Activated CD4-positive, alpha-beta T cell treated with anti-CD3 and anti-CD28 coated beads for 36 hours (primary cell): ENCODE measurements at places on chromosomes 1 and 21. TPM values are rescaled to one million over a fixed set of nuclear protein-coding genes. Genes with fewer than 3 reads are reported as not detected.
A peak's percentile ranks its signal among the peaks of the same experiment; 100 is the strongest.

The HJV gene
- total RNA-seq: not detected

The RHEX gene
- total RNA-seq: not detected

The MX1 gene
- total RNA-seq: 162 TPM

The DPH5 gene
- total RNA-seq: 59.6 TPM

The BRDT gene
- total RNA-seq: not detected

The LAD1 gene
- not detected for total RNA-seq

- no peaks in the 10 kb centered on the region for H3K4me1 ChIP-seq
- no peak for DNase-seq
- no peak overlapping the region for H3K4me3 ChIP-seq
- no peak overlapping the region for H3K27ac ChIP-seq
Measured at GRCh38 chr1:47742890-47743760, 254.1 kb downstream of the TRABD2B start.

- H3K4me3 ChIP-seq: no peak overlapping the region
- no peak overlapping the region for H3K27ac ChIP-seq
- no peaks in the 10 kb centered on the region for H3K27me3 ChIP-seq
- H3K36me3 ChIP-seq: peaks cover 21% of the 10 kb centered on the region
Measured at GRCh38 chr1:174174461-174175329, 15.4 kb downstream of the RABGAP1L start.

- H3K36me3 ChIP-seq: peaks cover 2% of the 10 kb centered on the region
- DNase-seq: no peak
- H3K27ac ChIP-seq: no peak overlapping the region
- H3K27me3 ChIP-seq: no peaks in the 10 kb centered on the region
- H3K4me1 ChIP-seq: peaks cover 43% of the 10 kb centered on the region
Measured at GRCh38 chr1:107875689-107876088, 89.3 kb downstream of the VAV3 start.

DNA sequence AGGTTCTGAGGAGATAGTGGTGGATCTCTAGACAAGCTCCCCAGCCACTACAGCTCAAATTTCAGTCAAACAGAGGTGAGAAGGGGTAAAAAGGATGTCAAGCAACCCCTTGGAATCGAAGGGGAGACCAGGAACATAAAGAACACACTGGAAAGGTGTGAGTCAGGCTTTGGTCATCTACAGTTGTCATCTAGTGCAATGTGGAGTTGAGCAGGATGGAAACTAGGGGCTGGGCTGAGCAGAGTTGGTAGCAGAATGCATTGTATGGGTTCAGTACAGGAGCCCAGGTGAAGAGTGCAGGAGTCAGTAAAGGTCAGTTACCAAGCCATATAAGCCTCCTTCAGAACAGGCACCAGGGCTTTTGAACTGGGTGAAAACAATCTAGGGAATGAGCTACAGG is 52.7 kb upstream of the VAV3 start:
- peaks cover 7% of the 10 kb centered on the region for H3K4me1 ChIP-seq
- no peak for DNase-seq
- H3K27me3 ChIP-seq: no peaks in the 10 kb centered on the region
- no peaks in the 10 kb centered on the region for H3K36me3 ChIP-seq
- no peak overlapping the region for H3K4me3 ChIP-seq
- no peak overlapping the region for H3K27ac ChIP-seq

GRCh38 chr1:20380616-20381035 is 90.0 kb downstream of the VWA5B1 start:
- no peaks in the 10 kb centered on the region for H3K36me3 ChIP-seq
- DNase-seq: no peak
- peaks cover 6% of the 10 kb centered on the region for H3K4me1 ChIP-seq

DNA sequence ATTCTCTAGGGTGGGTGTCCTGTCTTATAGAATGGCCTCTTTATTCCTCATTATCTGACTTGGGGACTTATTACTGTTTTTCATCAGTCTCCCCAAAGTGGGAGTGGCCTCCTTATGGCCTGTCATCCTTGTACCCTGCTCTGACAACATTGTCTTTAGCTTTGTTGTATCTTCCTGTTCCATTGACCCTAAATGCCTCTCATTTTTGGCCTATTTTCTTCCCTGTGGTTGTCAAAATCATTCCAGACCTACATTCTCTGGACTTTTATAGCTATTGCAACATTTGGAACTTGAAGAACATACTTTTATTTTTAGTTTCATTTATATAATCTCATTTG is 9.7 kb downstream of the SFT2D2 start:
- no peak for DNase-seq
- H3K27me3 ChIP-seq: no peaks in the 10 kb centered on the region
- H3K27ac ChIP-seq: no peak overlapping the region
- peaks cover 55% of the 10 kb centered on the region for H3K4me1 ChIP-seq
- H3K36me3 ChIP-seq: peaks cover 77% of the 10 kb centered on the region

GRCh38 chr1:183652547-183653461 is at the start of gene APOBEC4:
Gene APOBEC4 (minus strand): TSS chr1:183653316. CDS start chr1:183648781, 4,535 bp downstream.
- peak; percentile 12 for DNase-seq
- H3K27me3 ChIP-seq: no peaks in the 10 kb centered on the region
- H3K4me1 ChIP-seq: peaks cover 35% of the 10 kb centered on the region
- peak within 1 kb of the TSS; percentile 93 for H3K27ac ChIP-seq
- peak within 1 kb of the TSS; percentile 9 for H3K4me3 ChIP-seq

GRCh38 chr21:41066086-41066938 is 101.6 kb upstream of the BACE2 start:
- no peak overlapping the region for H3K4me3 ChIP-seq
- peaks cover 9% of the 10 kb centered on the region for H3K4me1 ChIP-seq
- H3K36me3 ChIP-seq: no peaks in the 10 kb centered on the region
- H3K27me3 ChIP-seq: peaks cover 34% of the 10 kb centered on the region

DNA sequence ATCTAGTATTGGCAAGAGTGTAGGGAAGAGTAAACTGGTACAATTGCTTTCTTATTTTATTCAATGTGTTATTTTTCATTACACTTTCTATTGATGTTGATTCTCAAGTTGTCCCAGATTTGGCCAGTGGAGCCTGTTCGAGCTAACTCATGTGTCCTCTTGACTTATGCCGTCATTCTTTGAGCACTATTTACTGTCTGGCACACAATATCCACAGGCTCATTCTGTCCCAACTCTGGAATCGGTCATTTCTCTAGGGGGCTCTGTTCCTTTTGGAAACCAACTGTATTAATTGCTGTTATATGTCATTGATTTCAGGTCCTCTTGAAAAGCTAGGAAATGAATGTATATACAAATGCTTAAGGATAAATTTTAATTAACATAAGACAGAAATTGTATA is 22.4 kb upstream of the SFPQ start:
- no peaks in the 10 kb centered on the region for H3K36me3 ChIP-seq
- H3K27me3 ChIP-seq: no peaks in the 10 kb centered on the region
- no peak overlapping the region for H3K4me3 ChIP-seq
- no peak for DNase-seq

- H3K36me3 ChIP-seq: peaks cover under 1% of the 10 kb centered on the region
- H3K4me1 ChIP-seq: peaks cover 53% of the 10 kb centered on the region
- DNase-seq: peak; percentile 56
- H3K4me3 ChIP-seq: peak overlapping the region; percentile 74
Measured at GRCh38 chr1:52633291-52633754, 355 bp downstream of the SHISAL2A start.

DNA sequence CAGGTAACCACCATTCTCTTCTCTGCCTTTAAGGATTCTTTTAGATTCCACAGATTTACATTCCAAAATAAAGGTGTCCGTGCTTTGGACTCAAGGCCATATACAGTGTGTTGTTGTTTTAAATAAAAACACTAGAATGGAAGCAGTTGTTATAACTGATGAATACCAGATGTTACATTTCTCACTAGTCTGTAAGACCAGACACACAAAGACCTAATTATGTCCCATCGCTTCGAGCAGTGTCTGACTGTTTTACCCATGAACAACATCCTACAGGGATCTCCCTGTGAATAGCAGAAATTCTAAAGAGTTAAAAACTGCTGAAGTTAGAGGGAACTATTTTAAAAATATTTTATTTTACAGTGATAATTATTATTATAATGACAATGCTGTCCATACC is 574.7 kb upstream of the ZP4 start:
- no peaks in the 10 kb centered on the region for H3K36me3 ChIP-seq
- no peak for DNase-seq
- no peaks in the 10 kb centered on the region for H3K27me3 ChIP-seq
- H3K27ac ChIP-seq: no peak overlapping the region

DNA sequence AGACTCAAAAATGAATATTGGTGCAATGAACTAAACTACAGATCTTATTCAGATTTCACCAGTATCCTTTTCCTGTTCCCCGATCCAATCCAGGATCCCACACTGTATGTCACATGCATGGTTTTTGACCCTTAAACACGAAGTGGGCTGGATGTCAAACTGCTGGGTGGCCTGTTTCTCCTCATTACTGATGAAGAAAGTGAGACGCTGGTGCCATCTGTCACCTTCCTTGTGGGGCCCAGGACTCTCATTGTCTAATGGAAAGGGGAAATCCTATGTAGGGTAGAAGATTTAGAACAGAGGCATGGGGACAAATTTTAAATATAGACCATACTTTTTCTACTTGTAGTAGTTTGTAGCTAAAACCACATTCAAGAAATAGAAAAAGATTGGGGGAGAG is 56.2 kb downstream of the DISC1 start:
- no peak for DNase-seq
- no peak overlapping the region for H3K4me3 ChIP-seq
- H3K4me1 ChIP-seq: no peaks in the 10 kb centered on the region
- H3K27me3 ChIP-seq: no peaks in the 10 kb centered on the region
- peaks cover 9% of the 10 kb centered on the region for H3K36me3 ChIP-seq
- H3K27ac ChIP-seq: no peak overlapping the region

DNA sequence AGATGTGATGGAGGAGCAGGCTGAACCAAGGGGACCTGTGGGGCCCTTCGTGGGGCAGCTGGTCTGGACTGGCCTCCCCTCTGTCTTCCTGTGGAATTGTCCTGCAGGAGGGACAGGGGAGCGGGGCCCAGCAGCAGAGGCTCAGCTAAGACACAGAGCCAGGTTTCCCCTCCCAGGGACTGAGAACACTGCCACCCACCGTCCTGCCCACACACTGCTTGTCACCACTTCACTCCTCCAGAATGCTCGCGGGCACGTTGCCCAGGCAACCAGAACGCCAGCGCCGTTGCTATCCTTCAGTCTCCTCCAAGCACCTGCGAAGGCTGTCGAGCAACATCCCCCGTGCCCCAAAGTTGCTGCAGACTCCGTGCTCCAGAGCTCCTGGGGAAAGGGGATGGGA is 46.4 kb downstream of the AJAP1 start:
- no peaks in the 10 kb centered on the region for H3K4me1 ChIP-seq
- no peak overlapping the region for H3K27ac ChIP-seq
- no peak for DNase-seq
- H3K4me3 ChIP-seq: no peak overlapping the region

- no peaks in the 10 kb centered on the region for H3K4me1 ChIP-seq
- no peak overlapping the region for H3K27ac ChIP-seq
- DNase-seq: no peak
- no peak overlapping the region for H3K4me3 ChIP-seq
Measured at GRCh38 chr21:45383615-45384201, 21.3 kb upstream of the COL18A1 start.

- no peak for DNase-seq
- H3K4me1 ChIP-seq: no peaks in the 10 kb centered on the region
- peaks cover 8% of the 10 kb centered on the region for H3K27me3 ChIP-seq
- H3K36me3 ChIP-seq: no peaks in the 10 kb centered on the region
- H3K27ac ChIP-seq: no peak overlapping the region
- H3K4me3 ChIP-seq: no peak overlapping the region
Measured at GRCh38 chr1:163035446-163036249, 33.5 kb upstream of the RGS4 start.
